ENCODE measurements at places on chromosomes 5 and 9.

DNA sequence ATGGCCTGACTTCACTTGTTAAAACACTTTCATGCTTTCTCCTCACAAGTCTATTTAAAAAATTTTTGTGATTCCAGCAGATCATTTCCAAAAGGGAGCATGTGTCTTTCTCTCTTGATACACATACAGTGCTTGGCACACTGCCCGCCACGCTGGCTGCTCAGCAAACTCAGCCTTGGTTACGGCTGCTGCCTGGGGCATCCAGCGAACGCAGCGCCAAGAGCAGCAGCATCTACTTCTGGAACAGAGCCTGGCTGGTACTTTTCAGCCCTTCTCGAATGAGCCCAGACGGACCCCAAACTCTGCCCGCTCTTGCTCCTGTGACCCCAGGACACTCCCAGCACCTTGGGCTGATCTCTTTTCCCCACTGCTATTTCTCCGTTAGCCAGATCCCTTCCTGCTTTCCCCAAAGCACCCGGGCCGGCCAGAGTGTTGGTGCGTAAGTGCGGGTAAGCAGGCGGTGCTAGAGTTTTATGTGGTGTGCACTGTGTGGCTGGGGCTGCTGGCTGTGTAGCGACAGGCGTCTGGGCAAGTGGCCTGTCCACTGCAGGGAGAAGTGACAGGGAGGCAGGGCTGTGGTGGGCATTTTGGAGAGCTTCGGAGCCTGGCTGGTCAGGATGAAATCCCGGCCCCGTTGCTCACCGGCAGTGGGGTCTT is 73.2 kb downstream of the SH3PXD2B start:
- no peak for DNase-seq

- no peak for DNase-seq
Observed at GRCh38 chr5:109349388-109349787, 60.4 kb downstream of the PJA2 start.

DNA sequence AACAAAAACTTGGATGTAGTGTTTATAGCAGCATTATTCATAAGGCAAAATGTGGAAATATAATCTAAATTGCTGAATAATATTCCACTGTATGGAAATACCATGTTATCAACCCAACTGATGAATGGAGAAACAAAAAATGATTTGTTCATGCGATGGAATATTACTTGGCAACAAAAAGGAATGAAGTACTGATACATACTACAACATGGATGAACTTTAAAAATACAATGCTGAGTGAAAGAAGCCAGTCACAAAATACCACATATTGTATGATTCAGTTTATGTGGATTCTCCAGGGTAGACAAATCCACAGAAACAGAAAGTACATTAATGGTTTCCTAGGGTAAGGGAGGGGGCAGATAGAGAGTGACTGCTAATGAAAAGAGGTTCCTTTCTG is 83.7 kb upstream of the DNAH5 start:
- no peak for DNase-seq

- no peak for DNase-seq
Observed at GRCh38 chr9:107138261-107138992, 144.7 kb upstream of the RAD23B start.

DNA sequence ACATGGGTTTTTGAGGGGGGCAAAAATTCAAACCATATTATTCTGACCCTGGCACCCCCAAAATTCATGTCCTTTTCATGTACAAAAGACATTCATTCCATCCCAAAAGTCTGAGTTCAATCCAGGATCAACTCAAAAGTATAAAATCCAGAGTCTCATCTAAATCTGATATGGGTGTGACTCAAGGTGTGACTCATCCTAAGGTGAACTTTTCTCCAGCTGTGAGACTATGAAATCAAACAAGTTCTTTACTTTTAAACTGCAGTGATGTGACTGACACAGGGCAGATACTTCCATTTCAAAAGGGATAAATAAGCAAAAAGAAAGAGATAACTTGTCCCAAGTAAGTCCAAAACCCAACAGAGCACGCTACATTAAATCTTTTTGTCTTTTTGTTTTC is 20.6 kb upstream of the CYLC2 start:
- no peak for DNase-seq

DNA sequence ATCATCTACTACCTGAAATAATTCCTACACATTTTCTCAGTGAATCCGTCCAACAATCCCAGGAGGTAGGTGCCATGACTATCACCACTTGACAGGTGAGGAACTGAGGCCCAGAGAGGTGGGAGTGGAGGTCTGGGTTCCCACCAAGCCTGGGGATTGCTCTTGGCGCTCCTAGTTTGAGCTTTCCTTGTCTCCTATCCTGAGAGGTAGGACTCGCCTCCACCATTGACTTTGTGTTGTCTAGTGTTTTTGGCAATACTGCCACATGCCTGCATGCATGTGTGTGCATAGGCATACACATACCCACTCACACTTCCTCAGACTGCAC is 6.3 kb upstream of the NTNG2 start:
- DNase-seq, result no peak

DNA sequence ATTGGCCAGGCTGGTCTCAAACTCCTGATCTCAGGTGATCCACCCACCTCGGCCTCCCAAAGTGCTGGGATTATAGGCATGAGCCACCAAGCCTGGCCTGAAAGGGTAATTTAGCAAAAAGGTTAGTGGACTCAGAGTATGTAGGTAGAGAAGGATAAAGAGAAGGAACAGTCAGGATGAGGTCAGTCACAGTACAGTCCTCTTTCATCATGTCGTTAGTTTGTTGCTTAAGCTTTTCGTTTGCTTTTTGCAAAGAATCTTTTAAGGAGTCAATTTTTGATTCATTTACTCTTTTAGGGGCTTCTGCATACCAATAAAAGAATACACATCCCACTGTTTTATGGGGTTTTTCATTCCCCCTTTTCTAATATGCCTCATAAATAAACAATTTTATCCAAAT is 17.8 kb upstream of the GBGT1 start:
- DNase-seq, result no peak

DNA sequence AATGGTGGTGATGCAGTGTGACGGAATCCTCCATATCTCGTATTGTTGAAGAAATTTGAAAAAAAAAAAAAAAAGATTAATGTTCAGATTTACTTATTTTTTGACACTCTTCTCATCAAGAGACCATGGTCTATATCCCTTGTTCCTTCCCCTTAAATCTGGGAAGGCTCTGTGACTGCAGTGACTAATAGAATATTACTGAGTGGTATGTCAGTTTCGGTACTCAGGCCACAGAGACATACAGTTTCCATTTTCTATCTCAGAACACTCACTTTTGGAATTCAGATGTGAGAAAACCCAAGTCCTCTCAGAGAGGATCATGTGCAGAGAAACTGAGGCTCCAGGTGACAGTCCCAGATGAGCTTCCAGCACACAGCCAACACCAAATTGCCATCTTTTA is 1193.5 kb downstream of the DTWD2 start:
- no peak for DNase-seq

GRCh38 chr5:19713740-19714139 is 274.3 kb downstream of the CDH18 start:
- no peak for DNase-seq

DNA sequence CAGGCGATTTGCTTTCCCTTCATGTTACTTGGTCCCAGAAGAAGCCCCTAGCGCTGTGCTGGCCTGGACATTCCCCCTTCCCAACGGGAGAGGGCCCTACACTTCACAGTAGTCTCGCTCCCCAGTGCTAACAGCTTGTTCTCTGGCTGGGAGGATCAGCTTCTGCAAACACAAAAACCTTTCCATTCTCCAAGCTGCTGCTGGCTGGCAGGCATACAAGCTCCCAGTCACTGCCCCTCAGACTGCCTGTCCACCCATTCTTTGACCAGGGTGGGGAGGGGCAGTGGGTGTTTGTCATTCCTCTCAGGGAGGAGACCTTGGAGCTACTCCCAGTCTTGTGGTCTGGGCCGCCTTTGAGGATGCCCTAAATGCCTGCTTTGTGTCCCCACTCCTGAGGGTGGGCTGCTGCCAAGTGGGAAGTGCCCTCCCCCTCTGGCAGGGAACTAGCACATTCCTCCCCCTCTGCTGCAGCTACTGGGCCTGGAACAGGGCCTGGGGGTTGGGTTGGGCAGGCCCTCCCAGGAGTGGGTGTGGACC is 20.8 kb downstream of the ENHO start:
- no peak for DNase-seq

- no peak for DNase-seq
Observed at GRCh38 chr9:31103836-31104235, 1280.6 kb upstream of the ACO1 start.

DNA sequence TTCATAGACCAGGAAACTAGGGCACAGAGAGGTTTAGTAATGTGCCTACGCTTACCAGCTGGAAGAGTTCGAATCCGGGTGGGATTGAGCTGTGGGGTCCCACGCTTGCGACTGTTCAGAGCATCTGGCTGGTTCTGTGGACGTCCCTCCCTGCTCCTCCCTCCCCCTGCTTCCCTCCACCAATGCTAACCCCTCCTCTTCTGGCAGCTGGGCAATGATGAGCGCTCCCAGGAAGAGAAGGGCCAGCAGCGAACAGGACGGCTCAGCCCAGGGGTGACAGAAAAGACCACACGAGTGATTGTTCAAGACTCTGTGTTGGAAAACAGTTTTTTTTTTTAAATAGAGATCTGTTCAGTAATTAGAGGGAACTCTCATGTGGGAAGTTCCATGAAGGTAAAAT is 6.9 kb downstream of the FAM163B start:
- DNase-seq, result no peak

GRCh38 chr5:133387091-133387490 is 225.2 kb downstream of the FSTL4 start:
- no peak for DNase-seq

GRCh38 chr9:32360983-32361673 is 23.3 kb upstream of the ACO1 start:
- no peak for DNase-seq

- no peak for DNase-seq
Observed at GRCh38 chr5:96537386-96537785, 104.3 kb upstream of the PCSK1 start.

DNA sequence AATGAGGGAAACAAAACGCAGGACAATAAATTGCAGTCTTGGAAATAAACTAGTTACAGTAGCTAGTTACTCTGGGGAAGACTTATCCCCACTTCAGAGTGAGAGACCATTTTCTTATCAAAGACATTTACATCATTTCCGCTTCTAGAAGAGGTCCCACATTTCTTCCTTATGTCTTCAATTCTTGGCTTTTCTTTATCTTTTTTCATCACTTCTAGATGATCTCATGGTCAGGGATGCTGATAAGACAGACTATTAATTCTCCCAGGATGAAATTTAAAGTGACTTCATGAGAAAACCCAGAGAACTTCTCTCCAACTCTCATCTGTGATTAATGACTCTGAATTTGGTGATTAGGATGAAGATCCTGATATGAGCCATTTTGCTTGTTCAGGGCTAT is 229.1 kb downstream of the MTRR start:
- no peak for DNase-seq

DNA sequence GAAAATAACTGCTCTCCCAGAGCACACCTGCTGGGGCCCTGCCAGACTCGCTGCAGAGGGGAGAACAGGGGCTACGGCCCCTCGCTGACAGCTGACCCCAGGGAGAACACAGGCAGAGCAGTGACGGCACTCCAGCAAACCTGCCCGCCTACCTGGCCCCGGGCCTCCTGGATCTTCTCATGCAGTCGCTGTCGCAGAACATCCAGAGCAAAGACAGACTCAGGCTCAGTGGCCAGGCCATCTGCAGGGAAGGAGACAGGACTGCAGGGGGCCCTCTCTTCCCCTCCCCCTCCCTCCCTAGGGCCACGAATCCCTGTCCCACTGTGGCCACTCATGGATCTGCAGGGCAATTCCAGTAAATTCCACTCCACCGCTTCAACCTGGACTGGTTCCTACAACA is 2.4 kb downstream of the SURF6 start:
- DNase-seq, result no peak

DNA sequence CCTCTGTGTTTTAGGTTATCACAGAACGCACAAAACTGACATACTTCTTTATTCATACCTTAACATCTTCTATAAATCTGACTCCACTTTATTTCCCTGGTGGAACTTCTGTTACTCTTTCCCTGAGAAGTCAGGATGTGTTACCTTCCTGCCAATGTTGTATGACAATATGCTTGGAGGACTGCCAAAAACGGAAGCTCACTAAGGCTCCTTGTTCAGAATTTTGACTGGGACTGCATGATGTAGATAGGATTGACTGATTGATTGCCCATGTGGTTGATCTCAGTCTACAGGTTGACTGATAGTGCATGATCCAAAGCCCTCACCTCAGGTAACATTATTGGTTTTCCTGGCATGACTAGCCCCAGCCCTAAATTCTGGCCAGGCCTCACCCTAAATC is 319.4 kb downstream of the TLR4 start:
- no peak for DNase-seq

- DNase-seq, result no peak
Observed at GRCh38 chr5:10935536-10935935, 174.5 kb upstream of the DAP start.

DNA sequence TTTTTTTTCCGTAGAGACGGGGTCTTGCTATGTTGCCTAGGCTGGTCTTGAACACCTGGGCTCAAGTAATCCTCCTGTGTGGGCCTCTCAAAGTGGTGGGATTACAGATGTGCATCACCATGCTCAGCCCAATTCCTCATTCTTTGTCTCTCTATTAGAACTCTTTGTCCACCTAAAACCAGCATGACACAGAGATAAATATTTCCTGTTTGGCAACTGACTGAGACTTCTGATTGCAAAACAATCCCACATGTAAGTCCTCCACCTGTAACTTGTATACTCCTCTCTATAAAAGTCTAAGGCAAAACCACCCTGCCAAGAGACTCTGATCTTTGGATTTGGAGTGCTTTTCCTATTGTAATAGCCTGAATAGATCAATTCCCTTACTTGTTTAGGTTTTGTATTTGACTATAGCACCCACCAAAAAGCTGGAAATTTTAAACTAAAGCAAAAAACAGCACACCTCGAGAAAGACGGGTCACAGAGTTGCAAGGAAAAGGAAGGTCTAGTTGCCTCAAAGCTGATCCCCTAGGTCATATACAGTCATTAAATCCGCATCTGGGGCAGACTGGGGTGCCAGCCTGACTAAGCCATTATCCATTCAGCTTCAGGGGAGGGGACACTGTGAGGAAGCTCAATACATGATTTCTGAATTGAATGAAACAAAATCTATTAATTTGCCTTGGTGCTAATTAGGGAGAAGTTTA is 13.5 kb upstream of the KIF27 start:
- no peak for DNase-seq

DNA sequence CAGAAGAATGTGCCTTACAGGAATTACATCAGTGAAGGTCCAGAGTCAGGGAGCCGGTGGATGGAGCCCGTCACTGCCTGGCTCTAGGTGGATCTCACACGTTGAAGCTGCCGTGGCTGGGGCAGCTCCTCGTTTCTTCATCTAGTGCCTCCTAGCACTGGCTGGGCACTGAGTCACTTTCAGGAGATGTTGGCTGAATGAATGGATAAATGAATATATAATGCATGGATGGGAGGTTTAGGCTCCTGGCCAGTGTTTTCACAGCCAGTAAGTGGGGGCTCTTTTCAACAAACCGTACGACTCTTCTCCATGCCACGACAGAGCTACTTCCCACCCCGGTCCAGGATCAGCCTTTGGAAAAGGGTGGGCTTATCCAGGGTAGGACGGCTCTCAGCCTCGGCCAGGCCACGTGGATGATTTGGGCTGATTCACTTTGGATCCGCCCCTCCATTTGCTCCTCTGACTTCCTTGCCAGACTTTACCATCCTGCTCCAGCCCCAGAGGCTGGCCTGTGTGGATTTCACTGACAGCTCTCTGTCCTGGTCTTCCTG is 1.3 kb upstream of the SH3PXD2B start:
- DNase-seq, result no peak

All from activated T-cell treated with anti-CD3 and anti-CD28 coated beads for 24 hours (primary cell).